Smooth muscle cell of the brain vasculature (primary cell): ENCODE measurements at places on chromosomes 7 and 10.

DNA sequence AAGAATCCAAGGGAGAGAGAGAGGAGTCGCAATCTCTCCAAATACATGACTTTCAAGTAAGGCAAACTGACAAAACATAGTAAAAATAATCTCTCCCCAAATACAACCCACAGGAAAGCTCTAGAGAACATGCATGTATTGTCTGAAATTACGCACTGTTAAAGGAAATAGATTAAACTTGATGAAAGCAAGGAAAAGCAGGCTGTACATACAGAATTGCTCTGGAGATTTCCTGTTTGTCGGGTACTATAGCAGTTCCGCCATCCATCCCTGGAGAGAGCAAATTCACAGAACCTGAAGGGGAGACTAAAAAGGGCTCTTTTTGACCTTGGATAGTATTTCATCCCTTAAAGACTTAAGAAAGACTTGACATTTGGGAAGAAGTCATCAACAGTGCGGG, 170.2 kb upstream of the BET1 start:
- DNase-seq, result no peak

GRCh38 chr10:98267894-98268693, at the start of gene LOXL4:
LOXL4 (minus strand) TSS chr10:98268194; CDS start chr10:98263019, 5,175 bp downstream.
- no peak for DNase-seq

DNA sequence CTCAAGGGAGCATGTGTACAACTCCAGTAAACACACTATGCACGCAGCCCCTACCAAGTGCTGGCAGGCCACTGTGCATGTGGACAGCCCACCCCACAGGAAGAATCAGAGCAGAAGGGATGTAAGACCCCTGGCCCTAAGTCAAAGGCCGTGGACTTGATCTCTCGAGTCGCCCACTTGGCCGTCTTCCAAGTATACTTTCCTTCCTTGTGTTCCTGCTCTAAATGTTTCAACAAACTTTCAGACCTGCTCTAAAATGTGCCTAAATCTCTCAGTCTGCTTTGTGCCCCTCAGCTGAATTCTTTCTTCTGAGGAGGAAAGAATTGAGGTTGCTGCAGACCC, 21.1 kb upstream of the NOM1 start:
- no peak for DNase-seq

DNA sequence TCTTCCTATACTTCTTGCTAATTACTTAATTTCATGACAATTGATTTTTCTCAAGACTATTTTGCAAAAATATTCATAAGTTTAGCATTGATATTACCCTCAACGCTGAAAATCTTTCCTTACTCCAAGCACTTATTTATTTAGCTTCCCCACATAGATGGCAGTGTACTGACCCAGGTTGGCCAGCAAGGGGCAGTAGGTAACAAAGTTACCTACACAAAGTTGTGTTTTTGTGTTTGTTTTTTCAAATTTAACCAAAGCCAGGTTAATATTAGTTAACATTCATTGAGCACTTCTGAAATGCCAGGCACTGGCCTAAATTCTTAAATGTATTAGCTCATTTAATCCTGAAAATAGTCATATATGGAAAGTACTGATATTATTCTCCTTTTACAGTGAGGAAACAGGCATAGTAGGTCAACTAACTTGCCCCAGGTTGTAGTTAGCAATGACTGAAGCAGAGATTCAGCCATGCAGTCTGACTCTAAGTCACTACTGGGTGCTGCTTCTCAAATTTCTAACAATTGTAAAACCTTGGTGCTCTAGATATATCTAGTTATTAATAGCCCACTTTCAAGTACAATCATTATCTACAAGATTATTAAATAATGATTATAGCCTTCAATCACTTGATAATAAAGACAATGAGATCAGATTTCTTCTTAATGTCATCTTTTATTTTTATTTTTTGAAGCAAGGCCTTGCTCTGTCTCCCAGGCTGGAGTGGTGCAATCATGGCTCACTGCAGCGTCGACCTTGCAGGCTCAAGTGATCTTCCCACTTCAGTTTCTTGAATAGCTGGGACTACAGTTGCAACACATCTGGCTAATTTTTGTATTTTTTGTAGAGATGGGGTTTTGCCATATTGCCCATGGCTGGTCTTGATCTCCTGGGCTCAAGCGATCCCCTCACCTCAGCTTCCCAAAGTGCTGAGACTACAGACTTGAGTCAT, 5.8 kb upstream of the GGCT start:
- no peak for DNase-seq

GRCh38 chr7:131231381-131232220, 96.1 kb upstream of the MKLN1 start:
- DNase-seq, result no peak

- no peak for DNase-seq
Measured at GRCh38 chr10:30853066-30853465, 178.6 kb downstream of the ZNF438 start.

DNA sequence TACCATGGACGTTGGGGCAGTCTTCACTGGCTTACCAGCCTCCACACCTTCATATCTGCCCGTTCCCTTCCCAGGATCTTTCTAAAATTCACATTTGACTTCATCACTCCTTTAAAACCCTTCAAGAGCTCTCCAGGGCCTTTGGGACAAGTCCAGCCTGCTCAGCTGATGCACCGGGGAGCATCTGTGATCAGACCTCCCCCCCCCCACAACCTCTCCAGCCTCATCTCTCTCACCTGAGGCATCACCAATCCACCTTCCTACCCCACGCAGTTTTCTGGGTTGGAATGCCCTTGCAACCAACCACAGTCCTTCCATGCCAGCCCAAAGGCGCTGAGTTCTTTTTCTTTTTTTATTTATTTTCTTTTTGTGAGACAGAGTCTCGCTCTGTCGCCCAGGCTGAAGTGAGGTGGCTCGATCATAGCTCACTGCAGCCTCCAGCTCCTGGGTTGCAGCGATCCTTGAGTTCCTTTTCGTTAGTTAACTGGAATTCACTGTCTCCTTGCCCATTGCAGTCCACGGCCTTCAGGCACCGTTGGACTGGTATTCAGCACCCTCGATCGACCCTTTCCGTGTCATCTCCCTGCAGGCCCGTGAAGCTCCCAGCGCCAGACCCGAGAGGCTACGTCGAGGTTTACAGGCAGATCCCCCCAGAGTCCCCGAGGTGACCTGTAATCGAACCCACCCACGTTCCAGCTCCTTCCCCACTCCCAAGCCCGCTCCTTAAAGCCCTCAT, 654 bp downstream of the ALKBH4 start:
- no peak for DNase-seq

GRCh38 chr7:1590476-1590875, 20.6 kb upstream of the PSMG3 start:
- DNase-seq, result no peak

DNA sequence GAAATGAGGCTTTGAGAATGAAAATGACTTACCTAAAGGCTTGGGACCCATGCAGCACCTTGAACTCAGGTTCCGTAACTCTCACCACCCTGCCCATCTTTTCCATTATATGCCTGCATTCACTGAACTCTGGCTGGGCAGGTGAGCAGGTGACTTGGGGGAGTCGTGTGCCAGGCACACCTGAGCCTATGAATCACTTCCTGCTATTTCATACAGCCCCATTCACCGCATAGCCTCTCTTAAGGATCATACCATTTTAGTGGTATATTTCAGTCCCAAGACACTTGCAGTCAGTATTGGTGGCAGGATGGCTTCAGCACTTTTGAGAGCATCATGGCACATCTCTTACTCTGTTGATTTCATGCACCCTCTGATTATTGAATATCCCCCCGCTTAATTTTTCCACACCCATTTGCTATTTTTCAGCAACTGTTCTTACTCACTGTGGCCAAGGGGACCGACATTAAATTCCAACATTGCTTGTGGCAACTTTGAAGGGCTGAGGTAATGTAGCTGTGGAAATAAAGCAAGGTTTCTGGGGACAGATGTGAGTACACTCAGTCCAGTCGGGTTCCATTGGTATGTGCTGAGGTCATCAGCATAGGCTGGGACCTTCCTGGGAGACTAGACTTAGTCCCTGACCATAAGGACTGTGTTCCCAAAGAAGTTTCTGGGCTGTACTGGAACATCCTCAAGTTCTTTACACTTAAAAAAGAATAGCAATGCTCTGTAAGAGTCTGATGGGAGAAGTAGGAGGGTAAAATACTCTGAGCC, 39.8 kb upstream of the ZNF438 start:
- DNase-seq, result no peak

GRCh38 chr7:106254525-106255116, 30.2 kb downstream of the NAMPT start:
- DNase-seq, result no peak

GRCh38 chr10:72274213-72274729, 547 bp downstream of the DDIT4 start:
- no peak for DNase-seq

GRCh38 chr7:114710499-114710898, 211.4 kb upstream of the MDFIC start:
- DNase-seq, result no peak

DNA sequence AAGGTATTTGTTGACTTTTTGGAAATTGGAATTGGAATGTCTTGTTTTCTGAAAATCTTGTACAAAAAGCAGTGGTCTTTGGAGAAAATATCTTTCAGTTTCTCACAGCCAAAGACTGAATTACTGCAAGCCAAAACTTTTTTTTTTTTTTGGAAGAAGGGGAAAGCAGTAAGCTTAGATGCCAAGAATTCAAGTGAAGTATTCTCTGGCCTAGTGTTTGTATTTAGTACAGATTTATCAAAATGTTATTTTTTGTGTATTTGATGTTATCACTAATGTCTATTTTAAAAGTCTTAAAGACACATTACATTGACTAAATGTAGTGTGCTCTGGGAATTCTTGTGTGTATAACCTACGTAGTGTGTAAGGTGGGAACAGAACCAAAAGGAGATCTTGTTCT, 6.2 kb downstream of the TET1 start:
- DNase-seq, result no peak

GRCh38 chr7:2497500-2498336, 21.5 kb upstream of the GRIFIN start:
- no peak for DNase-seq

DNA sequence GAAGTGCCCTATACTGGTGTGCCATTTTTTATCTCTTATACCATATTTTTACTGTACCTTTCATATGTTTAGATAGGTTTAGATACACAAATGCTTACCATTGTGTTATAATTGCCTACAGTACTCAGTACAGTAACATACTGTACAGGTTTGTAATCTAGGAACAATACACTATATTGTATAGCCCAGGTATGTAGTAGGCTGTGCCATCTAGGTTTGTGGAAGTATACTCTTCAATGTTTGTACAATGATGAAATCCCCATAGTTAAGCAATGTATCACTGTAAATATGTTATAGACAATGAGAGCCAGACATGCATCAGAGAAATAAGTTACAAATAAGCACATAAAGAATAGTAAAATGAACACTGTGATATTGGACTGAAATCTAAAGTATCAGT, 109.1 kb downstream of the IQUB start:
- no peak for DNase-seq

GRCh38 chr10:104339469-104340110, 1.3 kb upstream of the ITPRIP start:
- DNase-seq, result no peak

GRCh38 chr10:101219946-101220451, 9.3 kb downstream of the LBX1 start:
- no peak for DNase-seq

DNA sequence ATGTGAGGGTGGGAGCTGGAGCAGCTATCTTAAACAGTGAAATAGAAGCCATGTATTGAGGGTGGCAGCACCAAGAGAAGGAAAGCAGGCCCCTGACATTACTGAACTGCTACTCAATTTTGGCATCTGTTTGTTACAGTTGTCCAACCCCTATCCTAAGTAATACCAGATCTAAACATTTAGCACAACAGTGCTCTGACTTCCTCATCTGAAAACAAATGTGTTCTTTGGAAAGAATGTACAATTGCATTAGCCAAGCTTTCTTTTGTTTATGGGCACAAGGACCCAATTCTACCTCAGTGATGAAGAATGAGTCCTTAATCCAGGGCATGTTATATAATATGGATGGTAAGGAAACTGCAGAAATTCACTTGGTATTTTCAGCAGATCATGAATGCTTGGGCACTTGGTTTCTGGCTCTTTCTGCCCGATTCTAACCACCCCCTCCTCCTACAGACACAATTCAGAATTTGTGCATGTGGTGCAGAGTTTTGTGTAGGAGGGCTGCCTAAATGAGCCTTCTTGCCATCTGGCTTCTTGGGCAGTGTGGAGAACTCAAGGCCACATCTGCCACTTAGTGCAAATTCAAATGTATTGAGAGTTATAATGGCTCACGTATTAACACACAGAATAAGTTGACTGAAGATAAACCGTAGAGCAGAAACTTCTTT, 36.9 kb upstream of the KMT2E start:
- no peak for DNase-seq

GRCh38 chr10:24331457-24331856, 122.5 kb downstream of the KIAA1217 start:
- DNase-seq, result no peak

DNA sequence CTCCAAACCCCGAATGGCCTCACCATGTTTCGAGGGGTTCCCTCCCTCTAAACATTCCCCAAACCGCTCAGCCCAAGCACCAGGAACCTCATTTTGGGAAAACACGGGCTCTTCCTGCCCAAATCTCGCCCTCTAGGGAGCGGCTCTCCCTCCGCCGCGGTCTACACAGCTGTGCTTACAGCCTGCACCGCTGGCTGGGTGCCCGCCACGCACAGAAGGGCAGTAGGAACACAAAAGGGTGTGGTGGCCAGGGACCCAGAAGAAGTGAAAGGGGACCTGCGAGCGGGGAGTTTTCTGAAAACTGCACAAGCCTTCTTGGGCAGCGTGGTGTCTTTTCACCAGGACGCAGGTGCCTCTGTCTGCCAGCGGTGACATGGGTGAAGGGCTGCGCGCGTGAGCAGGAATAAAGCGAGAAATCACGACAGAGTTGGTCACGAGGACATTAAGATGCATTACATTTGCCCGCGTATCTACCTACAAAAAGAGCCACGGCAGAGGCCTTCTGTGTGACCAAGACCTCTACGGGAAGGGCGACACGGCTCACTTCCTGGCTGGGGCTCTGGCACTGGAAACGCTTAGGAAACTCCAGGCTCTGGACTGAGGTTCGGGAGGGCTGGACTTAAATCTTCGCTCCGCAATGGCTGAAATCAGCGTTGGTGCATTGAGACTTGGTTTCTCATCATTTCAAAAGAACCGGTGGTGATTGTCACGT, 171.7 kb downstream of the LSM5 start:
- DNase-seq, result no peak

DNA sequence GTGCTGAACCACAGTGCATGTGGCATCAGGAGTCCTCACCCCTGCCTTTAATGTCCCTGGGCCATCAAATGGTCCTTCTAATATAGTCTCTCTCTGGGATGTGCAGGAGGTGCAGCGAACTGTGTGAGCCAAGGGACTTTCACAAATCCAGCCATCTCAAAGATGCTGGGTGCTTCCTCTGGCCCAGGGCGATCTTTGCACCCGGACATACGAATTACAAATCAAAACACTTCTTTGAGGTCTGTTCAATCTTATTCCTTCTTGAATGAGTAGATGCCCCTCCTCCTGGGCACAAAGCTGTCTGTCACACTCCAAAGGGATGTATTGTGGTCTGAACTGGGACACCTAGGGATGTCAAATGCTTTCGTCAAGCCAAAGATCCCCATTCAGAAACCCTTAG, 60.6 kb downstream of the VSTM4 start:
- no peak for DNase-seq

GRCh38 chr10:65827359-65827758, 1098.5 kb upstream of the LRRTM3 start:
- no peak for DNase-seq
